Transverse colon (tissue), 4 donors: ENCODE measurements at places on chromosomes 11 and 22. TPM values are rescaled to one million over a fixed set of nuclear protein-coding genes. Genes with fewer than 3 reads are reported as not detected.

The CNGA4 gene
- not detected for total RNA-seq

The MS4A6A gene
- total RNA-seq = 0.75 TPM

The MPEG1 gene
- total RNA-seq = 4.6 TPM

The C22orf15 gene
- not detected for total RNA-seq

The MYBPC3 gene
- total RNA-seq = not detected

The PHLDB1 gene
- total RNA-seq = 94.8 TPM

The BTBD18 gene
- not detected for total RNA-seq

The CCDC117 gene
- 18.8 TPM for total RNA-seq

The CACNA1I gene
- total RNA-seq = 0.20 TPM

The SESN3 gene
- 10.3 TPM for total RNA-seq

The PGA3 gene
- total RNA-seq = 20.1 TPM

The OR2AT4 gene
- not detected for total RNA-seq

The PRSS23 gene
- 50.2 TPM for total RNA-seq

The WNT7B gene
- total RNA-seq = not detected

The RCOR2 gene
- total RNA-seq = 0.82 TPM

The CASP12 gene
- total RNA-seq = not detected

The GUCY1A2 gene
- total RNA-seq = 0.79 TPM

The PANX3 gene
- total RNA-seq = not detected

The CSNK2A3 gene
- total RNA-seq = 0.68 TPM

The LRRC74B gene
- total RNA-seq = not detected

The C11orf91 gene
- not detected for total RNA-seq

The MS4A2 gene
- not detected for total RNA-seq

The ACAD8 gene
- 59.1 TPM for total RNA-seq

The ZP1 gene
- total RNA-seq = not detected

The MS4A4A gene
- total RNA-seq = 12.7 TPM

The OR5I1 gene
- not detected for total RNA-seq

The RHBDD3 gene
- 131 TPM for total RNA-seq

The HBG1 gene
- not detected for total RNA-seq

The WBP2NL gene
- 3.5 TPM for total RNA-seq

The CCDC15 gene
- 0.75 TPM for total RNA-seq

The SCGB2A2 gene
- total RNA-seq = not detected

The MAP6 gene
- total RNA-seq = 6.4 TPM

The RFPL1 gene
- total RNA-seq = not detected

The B3GAT3 gene
- 47.4 TPM for total RNA-seq

The MTA2 gene
- 56.5 TPM for total RNA-seq

The UBQLN3 gene
- total RNA-seq = 0.75 TPM

The TRIM49 gene
- not detected for total RNA-seq

The KRTAP5-11 gene
- not detected for total RNA-seq

The LMO1 gene
- total RNA-seq = not detected

The ESAM gene
- 5.8 TPM for total RNA-seq

The CYTH4 gene
- 1.4 TPM for total RNA-seq

The ZNF280B gene
- 0.79 TPM for total RNA-seq

The OR5A1 gene
- total RNA-seq = not detected

The GVQW3 gene
- 5.6 TPM for total RNA-seq
